Caco-2 (cell line): ENCODE measurements at places on chromosomes 1 and 21. TPM values are rescaled to one million over a fixed set of nuclear protein-coding genes. Genes with fewer than 3 reads are reported as not detected.

- no peak for DNase-seq
- H3K27ac ChIP-seq = no peak overlapping the region
- H3K36me3 ChIP-seq = no peaks in the 10 kb centered on the region
Measured at GRCh38 chr1:84488107-84488506, 9.0 kb downstream of the RPF1 start.

GRCh38 chr1:165344736-165345135 is 11.8 kb downstream of the LMX1A start:
- H3K4me1 ChIP-seq = no peaks in the 10 kb centered on the region
- H3K27ac ChIP-seq = no peak overlapping the region
- H3K27me3 ChIP-seq = no peaks in the 10 kb centered on the region; the same call in 1 of the 2 replicates

Gene AXDND1
- not detected in 2 replicates for total RNA-seq

DNA sequence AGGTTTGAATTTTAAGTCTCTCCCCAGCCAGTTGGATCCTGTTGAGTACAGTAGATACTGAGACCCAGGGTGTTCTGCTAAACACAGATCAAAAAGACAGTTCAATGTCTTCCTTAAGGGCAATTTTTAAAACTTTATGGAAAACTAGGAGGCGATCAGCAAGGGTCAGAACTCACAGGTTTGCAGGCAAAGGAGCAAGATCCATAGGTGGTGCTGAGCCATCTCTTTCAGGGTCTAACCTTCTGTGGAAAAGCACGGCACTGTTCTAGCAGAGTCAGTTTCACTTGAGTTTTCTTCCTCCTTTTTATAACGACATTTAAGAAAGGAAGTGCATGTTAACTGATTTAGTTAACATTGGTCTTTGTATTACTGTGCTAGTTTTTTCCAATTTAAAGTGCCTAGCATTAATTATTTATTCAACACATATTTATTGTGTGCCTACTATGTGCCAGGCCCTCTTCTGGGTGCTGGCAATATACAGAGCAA is at the start of gene CD84:
Gene CD84 (minus strand): TSS at position 281 of the 486 bp plus-strand sequence. CDS start 59 bp downstream, at position 222.
- H3K4me1 ChIP-seq = peaks cover 6% of the 10 kb centered on the region; the same call in 1 of the 2 replicates
- no peak for DNase-seq
- no peaks in the 10 kb centered on the region for H3K36me3 ChIP-seq

- no peak overlapping the region for H3K27ac ChIP-seq
- H3K4me1 ChIP-seq = no peaks in the 10 kb centered on the region
- H3K27me3 ChIP-seq = no peaks in the 10 kb centered on the region
- DNase-seq = no peak
- no peak overlapping the region for H3K4me3 ChIP-seq
Measured at GRCh38 chr21:38027901-38028498, 111.7 kb upstream of the KCNJ6 start.

DNA sequence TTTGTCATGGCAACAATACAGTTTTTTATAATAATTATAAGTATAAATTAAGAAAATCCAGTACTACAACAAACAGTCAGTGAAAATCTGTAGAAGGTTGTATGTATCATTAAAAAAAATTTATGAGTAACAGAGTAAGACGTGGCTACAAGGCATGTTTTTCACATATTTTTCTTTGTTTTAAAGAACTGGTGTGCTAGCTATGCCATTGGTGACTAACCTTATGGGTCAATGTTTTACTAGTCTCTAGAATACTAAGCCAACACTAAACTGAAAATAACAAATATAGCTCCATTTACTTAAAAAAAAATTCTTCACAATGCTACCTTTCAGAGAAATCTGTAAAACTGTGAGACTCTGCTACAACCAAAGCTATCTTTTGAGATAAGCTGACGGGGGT is 261.5 kb downstream of the ADGRL2 start:
- no peak overlapping the region for H3K27ac ChIP-seq
- no peak overlapping the region for H3K4me3 ChIP-seq
- no peaks in the 10 kb centered on the region for H3K4me1 ChIP-seq
- H3K36me3 ChIP-seq = no peaks in the 10 kb centered on the region

Gene TNFSF4
- total RNA-seq = 1.3 and 1.7 TPM in 2 replicates

- H3K27me3 ChIP-seq = no peaks in the 10 kb centered on the region
- no peak for DNase-seq
- no peaks in the 10 kb centered on the region for H3K36me3 ChIP-seq
- no peaks in the 10 kb centered on the region for H3K4me1 ChIP-seq
- H3K27ac ChIP-seq = no peak overlapping the region
Measured at GRCh38 chr21:14744368-14744767, 198.3 kb upstream of the SAMSN1 start.

Gene LCE2D
- total RNA-seq = not detected in 2 replicates

DNA sequence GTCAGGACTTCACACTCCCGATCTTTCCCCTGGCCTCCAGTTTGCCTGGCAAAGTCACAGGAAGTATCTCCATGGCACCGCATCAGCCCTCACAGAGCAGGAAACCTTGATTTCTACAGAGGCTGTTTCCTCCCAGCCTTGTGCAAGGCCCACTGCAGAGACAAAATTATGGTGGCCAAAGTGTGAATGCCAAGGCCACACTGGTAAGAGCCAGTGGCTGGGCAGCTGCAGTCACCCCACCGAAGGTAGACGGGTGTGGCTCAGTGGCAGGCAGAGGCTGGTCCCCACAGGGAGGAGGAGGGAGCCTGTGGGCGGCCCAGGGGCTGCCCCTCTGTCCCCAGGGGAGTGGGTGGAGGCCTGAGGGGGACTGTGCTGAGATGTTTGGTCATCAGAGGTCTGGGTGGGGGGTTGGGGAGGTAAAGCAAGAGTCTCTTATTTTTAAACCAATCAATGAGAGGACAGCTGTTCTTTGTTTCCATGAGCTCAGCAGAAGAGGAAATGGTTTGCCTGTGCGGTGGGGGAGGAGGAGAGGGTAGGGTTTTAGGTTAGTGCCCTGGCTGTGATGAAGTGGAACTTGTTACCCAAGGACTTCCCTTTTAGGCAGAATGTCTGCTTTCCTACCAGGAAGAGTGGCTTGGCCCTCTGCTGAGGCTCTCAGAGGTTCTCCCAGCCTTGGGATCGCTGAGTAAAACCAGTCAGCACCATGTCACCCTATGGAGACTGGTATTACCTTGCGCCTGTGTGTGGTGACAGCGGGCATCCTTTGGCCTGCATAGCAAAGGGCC is 18.0 kb upstream of the BTG2 start:
- H3K27ac ChIP-seq = peak overlapping the region; percentile 25
- no peaks in the 10 kb centered on the region for H3K27me3 ChIP-seq
- DNase-seq = no peak
- H3K4me1 ChIP-seq = peaks cover 51% of the 10 kb centered on the region
- no peaks in the 10 kb centered on the region for H3K36me3 ChIP-seq
- no peak overlapping the region for H3K4me3 ChIP-seq

DNA sequence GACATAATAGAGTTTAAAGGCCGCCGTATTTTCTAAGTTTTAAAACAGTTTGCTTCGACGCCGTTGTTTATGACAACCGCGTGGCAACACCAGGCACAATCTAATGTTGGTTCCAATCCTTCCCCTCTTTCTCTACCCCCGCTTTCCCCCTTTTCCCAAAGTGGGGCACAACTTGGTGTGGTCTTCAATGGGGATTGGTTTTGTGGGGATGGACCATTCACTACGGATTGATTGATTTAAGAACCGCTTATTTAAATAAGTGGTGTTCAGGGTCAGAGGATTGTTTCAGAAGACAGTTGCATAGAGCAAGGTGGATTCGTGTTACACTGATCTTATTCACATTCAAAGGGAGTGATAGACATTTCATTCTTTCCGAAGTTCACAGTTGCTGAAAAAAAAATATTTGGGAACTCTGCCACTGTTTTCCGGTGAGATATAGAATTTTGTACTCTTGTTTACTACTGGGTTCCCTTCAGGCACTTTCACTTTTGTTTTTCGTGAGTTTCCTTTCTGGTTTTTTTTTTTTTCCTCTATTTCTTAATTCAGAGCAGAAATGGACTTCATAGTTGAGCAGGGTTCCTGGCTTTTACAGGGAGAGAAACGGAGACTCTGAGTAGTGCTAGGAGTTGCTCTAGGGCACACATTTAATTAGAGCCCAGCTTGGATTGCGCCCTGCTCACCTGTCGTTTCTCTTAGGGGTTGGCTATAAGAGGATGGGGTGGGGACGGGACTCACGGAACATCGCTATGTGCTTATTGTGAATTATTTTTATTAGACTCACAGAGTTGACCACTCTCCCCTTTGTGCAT is 79.6 kb upstream of the AK4 start:
- H3K27ac ChIP-seq = peak overlapping the region; percentile 91
- DNase-seq = no peak
- no peaks in the 10 kb centered on the region for H3K36me3 ChIP-seq
- no peaks in the 10 kb centered on the region for H3K4me1 ChIP-seq

- no peak overlapping the region for H3K27ac ChIP-seq
- DNase-seq = no peak
- no peak overlapping the region for H3K4me3 ChIP-seq
- H3K36me3 ChIP-seq = no peaks in the 10 kb centered on the region
- no peaks in the 10 kb centered on the region for H3K27me3 ChIP-seq
Measured at GRCh38 chr1:188499690-188500089, 1670.9 kb downstream of the PLA2G4A start.

Gene NHLH1
- 0.28 and 0.36 TPM in 2 replicates for total RNA-seq

DNA sequence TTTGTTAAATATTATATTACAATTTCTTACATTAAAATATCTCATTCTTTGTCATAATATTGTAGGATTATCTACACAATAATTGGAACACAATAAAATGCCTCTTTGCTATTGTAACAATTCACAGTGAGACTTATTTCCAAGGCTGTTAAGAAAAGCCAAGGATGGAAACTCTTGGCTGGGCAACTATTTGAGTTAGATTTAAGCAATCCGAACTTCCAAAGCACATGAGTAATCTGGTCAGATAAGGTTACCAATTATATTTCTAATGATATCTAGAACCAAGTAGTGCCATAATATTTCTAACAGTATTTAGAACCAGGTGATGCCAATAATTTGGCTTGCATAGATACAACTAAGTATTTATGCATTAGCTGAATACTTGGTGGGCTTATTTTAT is 154.7 kb upstream of the KCNK2 start:
- no peak overlapping the region for H3K27ac ChIP-seq
- H3K36me3 ChIP-seq = no peaks in the 10 kb centered on the region
- H3K27me3 ChIP-seq = no peaks in the 10 kb centered on the region

- no peak overlapping the region for H3K4me3 ChIP-seq
- H3K36me3 ChIP-seq = no peaks in the 10 kb centered on the region
- H3K27ac ChIP-seq = no peak overlapping the region
Measured at GRCh38 chr1:7753641-7754040, 17.5 kb upstream of the VAMP3 start.

- no peaks in the 10 kb centered on the region for H3K27me3 ChIP-seq
- H3K4me3 ChIP-seq = no peak overlapping the region
- no peaks in the 10 kb centered on the region for H3K36me3 ChIP-seq
- no peaks in the 10 kb centered on the region for H3K4me1 ChIP-seq
- H3K27ac ChIP-seq = no peak overlapping the region
Measured at GRCh38 chr1:162060314-162060713, 9.2 kb upstream of the NOS1AP start.

GRCh38 chr1:240998024-240998423 is 359.0 kb downstream of the RGS7 start:
- H3K4me1 ChIP-seq = no peaks in the 10 kb centered on the region
- no peak for DNase-seq
- H3K36me3 ChIP-seq = no peaks in the 10 kb centered on the region

Gene ANKRD34A
- 0.19 and 0.77 TPM in 2 replicates for total RNA-seq

GRCh38 chr1:201359031-201359872 is 18.2 kb downstream of the TNNT2 start:
- H3K4me3 ChIP-seq = no peak overlapping the region
- DNase-seq = no peak
- no peaks in the 10 kb centered on the region for H3K27me3 ChIP-seq
- H3K36me3 ChIP-seq = no peaks in the 10 kb centered on the region
- no peaks in the 10 kb centered on the region for H3K4me1 ChIP-seq

Gene SPSB1
- total RNA-seq = 12.8 and 18.2 TPM in 2 replicates

DNA sequence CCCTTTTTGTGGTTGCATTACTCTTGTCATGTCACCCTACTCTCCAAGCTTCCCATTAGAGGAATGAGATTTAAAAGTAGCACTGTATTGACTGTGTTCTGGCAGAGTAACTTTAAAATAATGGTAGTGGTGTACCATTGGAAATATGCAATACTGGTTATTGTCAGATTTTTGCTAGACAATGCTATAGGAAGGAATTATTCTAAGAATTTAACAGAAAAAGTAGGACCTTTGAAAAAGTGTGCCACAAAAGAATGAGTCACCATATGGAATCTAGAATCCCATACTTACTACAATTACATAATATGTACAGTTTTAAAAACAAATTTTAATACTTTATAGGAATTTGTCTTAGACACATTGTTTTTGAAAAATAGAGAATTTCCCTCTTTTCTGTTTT is 13.8 kb downstream of the MIER1 start:
- H3K4me3 ChIP-seq = no peak overlapping the region
- no peaks in the 10 kb centered on the region for H3K36me3 ChIP-seq
- H3K4me1 ChIP-seq = no peaks in the 10 kb centered on the region
- DNase-seq = no peak

GRCh38 chr1:159077120-159077961 is 775 bp upstream of the AIM2 start:
- DNase-seq = no peak
- no peak overlapping the region for H3K27ac ChIP-seq
- H3K4me3 ChIP-seq = no peak overlapping the region
- no peaks in the 10 kb centered on the region for H3K36me3 ChIP-seq
- 0 out of 2 replicates have a peak, but pooled peaks cover 1% of the 10 kb centered on the region for H3K27me3 ChIP-seq

GRCh38 chr1:209688746-209689234 is 13.6 kb downstream of the G0S2 start:
- H3K4me3 ChIP-seq = no peak overlapping the region
- H3K4me1 ChIP-seq = peaks cover 16% of the 10 kb centered on the region
- no peaks in the 10 kb centered on the region for H3K36me3 ChIP-seq
- H3K27me3 ChIP-seq = no peaks in the 10 kb centered on the region

Gene OR10K1
- total RNA-seq = not detected in 2 replicates

Gene AUNIP
- 12.3 and 16.8 TPM in 2 replicates for total RNA-seq

DNA sequence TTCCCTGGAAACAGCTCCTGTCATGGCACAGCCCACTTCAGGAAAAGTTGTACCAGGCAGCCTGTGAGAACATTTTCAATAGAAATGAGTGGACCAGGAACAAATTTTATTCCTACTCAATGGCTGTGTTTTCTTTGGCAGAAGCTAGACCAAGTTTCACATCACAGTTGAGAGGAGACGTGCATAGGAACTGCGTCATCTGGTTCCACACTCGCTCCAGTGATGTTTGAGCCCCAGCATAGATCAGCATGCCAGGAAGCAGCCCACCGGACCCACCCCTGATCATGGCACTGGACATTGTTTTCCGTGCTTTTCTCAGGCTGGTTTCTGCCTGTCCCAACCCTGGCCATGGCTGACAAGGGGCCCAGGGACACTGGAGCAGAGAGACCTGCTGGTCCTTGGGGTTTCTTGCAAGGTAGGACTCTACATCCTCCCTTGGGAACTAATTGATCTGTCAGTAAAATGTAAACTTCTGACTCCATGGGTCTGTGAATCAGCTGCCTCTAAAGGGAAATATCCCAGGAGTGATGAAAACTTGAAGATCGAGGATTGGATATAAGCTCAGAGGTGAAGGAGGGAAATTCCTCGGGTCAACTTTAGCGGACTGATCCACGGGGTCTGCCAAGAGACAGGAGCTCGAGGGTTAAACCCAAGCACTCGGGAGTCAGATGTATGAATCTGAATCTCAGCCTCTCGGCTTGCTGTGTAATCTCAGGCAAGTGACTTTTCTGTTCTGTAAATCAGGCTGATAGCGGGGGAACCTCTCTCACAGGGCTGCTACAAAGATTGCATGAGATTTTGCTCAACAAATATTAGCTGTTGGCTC is 35.7 kb downstream of the NEK2 start:
- H3K27me3 ChIP-seq = no peaks in the 10 kb centered on the region
- H3K36me3 ChIP-seq = no peaks in the 10 kb centered on the region
- H3K4me3 ChIP-seq = no peak overlapping the region
- H3K4me1 ChIP-seq = peaks cover 61% of the 10 kb centered on the region
- H3K27ac ChIP-seq = peak overlapping the region; percentile 58

- DNase-seq = no peak
- H3K4me3 ChIP-seq = peak overlapping the region; percentile 21
- no peaks in the 10 kb centered on the region for H3K27me3 ChIP-seq
- H3K4me1 ChIP-seq = no peaks in the 10 kb centered on the region
- H3K27ac ChIP-seq = no peak overlapping the region
- no peaks in the 10 kb centered on the region for H3K36me3 ChIP-seq
Measured at GRCh38 chr1:2230781-2231531, 2.8 kb downstream of the SKI start.

Gene C1orf167
- total RNA-seq = 0.64 and 0.97 TPM in 2 replicates
